CD14-positive monocyte (primary cell): ENCODE measurements at places on chromosomes 7 and 10.

- peaks cover 32% of the 10 kb centered on the region for H3K4me1 ChIP-seq
- H3K4me3 ChIP-seq: no peak overlapping the region
- no peak overlapping the region for H3K27ac ChIP-seq
- no peak for DNase-seq
- no peaks in the 10 kb centered on the region for H3K27me3 ChIP-seq
These were observed 1.7 kb upstream of the ZNRF2 start for GRCh38 chr7:30282735-30283134.

DNA sequence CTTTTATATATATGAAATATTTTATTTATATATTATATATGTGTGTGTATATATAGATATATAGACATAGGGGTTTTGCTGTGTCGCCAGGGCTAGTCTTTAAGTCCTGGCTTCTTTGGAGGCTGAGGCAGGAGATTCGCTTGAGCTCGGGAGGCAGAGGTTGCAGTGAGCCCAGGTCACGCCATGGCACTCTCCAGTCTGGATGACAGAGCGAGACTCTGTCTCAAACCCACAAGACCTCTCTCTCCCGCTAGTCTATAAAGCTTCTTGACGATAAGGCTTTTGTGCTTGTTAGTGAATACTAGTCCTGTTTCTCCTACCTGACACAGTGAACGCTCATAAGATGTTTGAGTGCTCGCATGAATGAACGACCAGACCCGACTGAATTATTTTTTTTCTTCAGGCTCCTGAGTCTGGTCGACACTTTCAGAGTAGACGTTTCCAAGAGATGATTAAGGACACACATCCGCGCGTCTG is 577 bp upstream of the DDX21 start:
- peak; percentile 40 for DNase-seq
- H3K4me3 ChIP-seq: peak overlapping the region; percentile 89
- no peaks in the 10 kb centered on the region for H3K27me3 ChIP-seq
- H3K4me1 ChIP-seq: peaks cover 23% of the 10 kb centered on the region
- peak overlapping the region; percentile 95 for H3K27ac ChIP-seq

- DNase-seq: no peak
- no peaks in the 10 kb centered on the region for H3K4me1 ChIP-seq
- H3K27me3 ChIP-seq: no peaks in the 10 kb centered on the region
- H3K36me3 ChIP-seq: no peaks in the 10 kb centered on the region
These were observed 167.0 kb downstream of the PON1 start for GRCh38 chr7:95157381-95157780.

DNA sequence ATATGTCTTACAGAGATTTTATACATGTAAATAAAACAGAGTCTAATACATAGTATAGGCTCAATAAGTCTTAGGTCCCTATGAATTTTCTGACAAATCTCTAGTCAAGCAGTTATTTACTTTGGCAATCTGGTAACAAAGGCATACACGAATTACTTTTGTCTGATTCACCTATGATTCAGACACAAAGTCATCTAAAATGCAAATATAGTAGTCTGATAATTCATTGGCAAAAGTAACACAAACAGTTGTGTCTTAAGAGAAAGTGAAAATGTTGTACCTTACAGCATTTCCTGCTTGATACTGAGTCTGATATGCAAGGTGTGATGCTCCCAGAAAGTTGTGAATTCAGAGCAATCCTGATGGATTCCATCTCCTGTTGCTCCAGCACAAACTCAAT is 209.4 kb upstream of the PRSS1 start:
- no peak overlapping the region for H3K27ac ChIP-seq
- no peak for DNase-seq
- no peaks in the 10 kb centered on the region for H3K27me3 ChIP-seq
- no peaks in the 10 kb centered on the region for H3K36me3 ChIP-seq

DNA sequence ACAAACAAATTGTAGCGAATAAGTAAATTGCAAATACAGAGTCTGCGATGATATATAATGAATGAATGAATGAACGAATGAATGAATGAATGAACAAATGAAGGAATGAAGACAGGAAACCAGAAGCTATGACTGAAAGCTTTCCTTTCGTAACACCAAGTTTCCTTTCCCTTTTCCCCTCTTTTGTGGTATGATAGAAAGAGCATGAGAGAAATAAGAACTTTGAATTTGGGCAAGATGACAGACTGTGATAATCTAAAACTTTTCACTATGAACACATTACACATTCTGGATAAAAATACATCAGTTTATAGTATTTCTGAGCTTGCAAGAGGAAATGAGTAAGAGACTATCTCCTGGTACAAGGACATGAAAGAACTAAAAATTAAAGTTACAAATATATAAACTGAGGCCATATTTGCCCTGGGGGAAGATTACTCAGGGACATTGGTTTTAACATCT is 8.4 kb upstream of the UCN3 start:
- no peak overlapping the region for H3K4me3 ChIP-seq
- H3K27me3 ChIP-seq: no peaks in the 10 kb centered on the region
- DNase-seq: no peak
- no peaks in the 10 kb centered on the region for H3K4me1 ChIP-seq
- no peak overlapping the region for H3K27ac ChIP-seq

GRCh38 chr10:114967071-114967470 is 29.1 kb downstream of the TRUB1 start:
- DNase-seq: no peak
- H3K4me3 ChIP-seq: no peak overlapping the region
- H3K36me3 ChIP-seq: peaks cover 4% of the 10 kb centered on the region
- no peaks in the 10 kb centered on the region for H3K4me1 ChIP-seq

- no peaks in the 10 kb centered on the region for H3K27me3 ChIP-seq
- no peaks in the 10 kb centered on the region for H3K4me1 ChIP-seq
- H3K36me3 ChIP-seq: no peaks in the 10 kb centered on the region
- no peak overlapping the region for H3K27ac ChIP-seq
- DNase-seq: no peak
These were observed 22.4 kb upstream of the SMC3 start for GRCh38 chr10:110544958-110545537.

GRCh38 chr7:114997487-114998404 is 75.9 kb downstream of the MDFIC start:
- H3K27ac ChIP-seq: no peak overlapping the region
- H3K27me3 ChIP-seq: no peaks in the 10 kb centered on the region
- H3K4me1 ChIP-seq: no peaks in the 10 kb centered on the region
- no peak for DNase-seq
- no peak overlapping the region for H3K4me3 ChIP-seq

- no peaks in the 10 kb centered on the region for H3K36me3 ChIP-seq
- no peaks in the 10 kb centered on the region for H3K27me3 ChIP-seq
- no peaks in the 10 kb centered on the region for H3K4me1 ChIP-seq
- no peak for DNase-seq
- H3K27ac ChIP-seq: no peak overlapping the region
- no peak overlapping the region for H3K4me3 ChIP-seq
These were observed 187.2 kb downstream of the VTI1A start for GRCh38 chr10:112634096-112634830.

- DNase-seq: no peak
- no peaks in the 10 kb centered on the region for H3K4me1 ChIP-seq
- no peak within 1 kb of the TSS for H3K27ac ChIP-seq
These were observed at the start of gene PRSS2 for GRCh38 chr7:142770661-142771352. Gene PRSS2, plus strand, starts transcription at chr7:142770970. Its CDS starts 13 bp downstream, at chr7:142770983.

DNA sequence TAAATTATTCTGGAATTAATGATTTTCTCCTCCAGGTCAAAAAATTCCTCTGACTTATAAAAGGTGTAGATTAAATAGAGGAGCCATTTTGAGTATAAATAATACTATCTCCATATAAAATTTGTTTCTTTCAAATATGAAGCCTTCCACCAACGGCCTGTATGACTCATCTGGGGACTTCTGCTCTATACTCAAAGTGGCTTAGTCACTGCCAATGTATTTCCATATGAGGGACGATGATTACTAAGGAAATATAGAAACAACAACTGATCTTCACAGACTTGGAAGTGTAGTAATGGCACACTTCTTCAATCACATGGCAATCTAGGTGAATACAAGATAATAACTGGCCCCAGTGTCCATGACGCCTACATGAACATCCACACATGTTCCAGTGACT is 335.6 kb upstream of the HGF start:
- H3K27me3 ChIP-seq: no peaks in the 10 kb centered on the region
- H3K4me1 ChIP-seq: no peaks in the 10 kb centered on the region
- H3K4me3 ChIP-seq: no peak overlapping the region
- no peak for DNase-seq
- H3K27ac ChIP-seq: no peak overlapping the region

GRCh38 chr10:24518981-24519597 is 204.6 kb downstream of the ARHGAP21 start:
- H3K4me3 ChIP-seq: no peak overlapping the region
- H3K27me3 ChIP-seq: no peaks in the 10 kb centered on the region
- H3K4me1 ChIP-seq: no peaks in the 10 kb centered on the region
- H3K36me3 ChIP-seq: no peaks in the 10 kb centered on the region
- DNase-seq: peak; percentile 1

DNA sequence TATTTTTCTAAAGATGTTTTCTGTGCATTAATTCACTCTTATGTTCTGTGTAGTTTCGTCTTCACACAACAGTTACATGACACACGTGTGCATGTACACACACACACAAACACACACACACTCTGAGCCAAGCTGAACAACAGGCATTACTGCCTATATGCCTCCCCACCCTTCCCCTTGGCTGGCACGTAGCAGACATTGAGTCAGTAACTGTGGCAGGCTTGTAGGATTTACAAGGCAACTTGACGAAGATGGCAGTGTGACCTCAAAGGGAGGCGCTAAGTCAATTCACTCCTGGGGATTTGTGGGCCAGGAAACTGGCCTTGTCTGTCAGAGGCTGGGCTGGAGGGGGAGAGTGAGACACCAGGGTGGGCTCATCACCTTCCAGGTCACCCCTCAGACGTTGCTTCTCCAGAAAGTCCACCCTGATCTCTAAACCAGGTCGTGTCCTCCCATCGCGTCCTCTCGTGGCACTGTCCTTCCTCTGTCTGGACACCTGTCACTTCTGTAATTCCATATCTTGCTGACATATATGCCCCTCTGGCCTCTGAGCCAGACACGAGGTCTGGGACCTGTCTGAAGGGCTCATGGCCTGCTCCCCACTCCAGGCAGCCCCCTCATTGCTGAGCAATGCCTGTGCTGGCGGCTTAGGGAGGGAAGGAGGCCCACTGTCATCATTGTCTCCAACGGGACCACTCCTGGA is 41.1 kb upstream of the INPP5A start:
- no peak for DNase-seq
- no peaks in the 10 kb centered on the region for H3K27me3 ChIP-seq
- peaks cover 20% of the 10 kb centered on the region for H3K4me1 ChIP-seq
- no peak overlapping the region for H3K27ac ChIP-seq
- no peaks in the 10 kb centered on the region for H3K36me3 ChIP-seq

GRCh38 chr7:28005847-28006231 is 174.8 kb downstream of the JAZF1 start:
- no peak overlapping the region for H3K27ac ChIP-seq
- no peaks in the 10 kb centered on the region for H3K27me3 ChIP-seq
- no peaks in the 10 kb centered on the region for H3K4me1 ChIP-seq
- no peak overlapping the region for H3K4me3 ChIP-seq
- peaks cover 9% of the 10 kb centered on the region for H3K36me3 ChIP-seq
- DNase-seq: no peak

GRCh38 chr10:930625-931325 is 730 bp downstream of the LARP4B start:
- DNase-seq: peak; percentile 48
- peaks cover 10% of the 10 kb centered on the region for H3K36me3 ChIP-seq
- H3K4me3 ChIP-seq: peak overlapping the region; percentile 87
- H3K27me3 ChIP-seq: no peaks in the 10 kb centered on the region
- peaks cover 26% of the 10 kb centered on the region for H3K4me1 ChIP-seq

- H3K27me3 ChIP-seq: no peaks in the 10 kb centered on the region
- H3K4me3 ChIP-seq: no peak overlapping the region
- no peaks in the 10 kb centered on the region for H3K36me3 ChIP-seq
- no peak overlapping the region for H3K27ac ChIP-seq
- DNase-seq: no peak
These were observed 88.8 kb downstream of the DNMBP start for GRCh38 chr10:99920901-99921300.

DNA sequence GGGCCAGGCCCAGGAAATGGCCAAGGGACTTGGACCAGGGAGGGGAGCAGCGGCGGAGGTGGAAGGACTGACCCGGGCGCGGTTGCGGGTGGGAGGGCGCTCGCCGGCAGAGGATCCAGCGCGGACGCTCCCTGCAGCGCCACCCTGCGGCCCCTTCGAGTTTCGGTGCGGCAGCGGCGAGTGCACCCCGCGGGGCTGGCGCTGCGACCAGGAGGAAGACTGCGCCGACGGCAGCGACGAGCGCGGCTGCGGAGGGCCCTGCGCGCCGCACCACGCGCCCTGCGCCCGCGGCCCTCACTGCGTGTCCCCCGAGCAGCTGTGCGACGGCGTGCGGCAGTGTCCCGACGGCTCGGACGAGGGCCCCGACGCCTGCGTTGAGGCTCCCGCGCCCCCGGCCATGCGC is 16.8 kb upstream of the ZNF467 start:
- peaks cover 12% of the 10 kb centered on the region for H3K4me1 ChIP-seq
- DNase-seq: peak; percentile 56

- peaks cover 13% of the 10 kb centered on the region for H3K4me1 ChIP-seq
- peak; percentile 39 for DNase-seq
- no peak overlapping the region for H3K27ac ChIP-seq
- no peaks in the 10 kb centered on the region for H3K36me3 ChIP-seq
- H3K27me3 ChIP-seq: no peaks in the 10 kb centered on the region
- no peak overlapping the region for H3K4me3 ChIP-seq
These were observed 238.7 kb upstream of the PRSS58 start for GRCh38 chr7:142496545-142496991.

DNA sequence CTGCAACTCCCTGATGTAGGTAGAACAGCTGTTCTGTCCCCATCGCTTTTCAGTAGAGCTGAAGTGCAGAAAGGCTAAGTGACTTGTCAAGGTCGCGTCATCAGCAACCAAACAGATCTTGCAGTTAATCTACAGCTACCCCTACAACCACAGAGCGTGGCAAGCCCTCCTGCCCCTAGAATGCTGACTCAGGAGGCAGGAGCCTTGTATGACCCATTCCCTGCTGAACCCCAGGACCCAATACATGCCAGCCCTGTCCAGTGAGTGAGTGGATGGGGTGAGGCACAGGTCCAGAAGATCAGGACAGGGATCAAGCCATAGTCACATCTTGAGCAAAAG is 26.6 kb upstream of the GJD4 start:
- H3K36me3 ChIP-seq: peaks cover 12% of the 10 kb centered on the region
- H3K27ac ChIP-seq: no peak overlapping the region
- H3K4me1 ChIP-seq: no peaks in the 10 kb centered on the region
- H3K27me3 ChIP-seq: no peaks in the 10 kb centered on the region
- H3K4me3 ChIP-seq: no peak overlapping the region

- DNase-seq: no peak
- H3K27me3 ChIP-seq: no peaks in the 10 kb centered on the region
- no peak overlapping the region for H3K4me3 ChIP-seq
- H3K4me1 ChIP-seq: peaks cover 14% of the 10 kb centered on the region
- peaks cover 2% of the 10 kb centered on the region for H3K36me3 ChIP-seq
These were observed 4.0 kb downstream of the HDAC9 start for GRCh38 chr7:18499407-18500177.
